ENCODE measurements at places on chromosomes 3 and 15.

DNA sequence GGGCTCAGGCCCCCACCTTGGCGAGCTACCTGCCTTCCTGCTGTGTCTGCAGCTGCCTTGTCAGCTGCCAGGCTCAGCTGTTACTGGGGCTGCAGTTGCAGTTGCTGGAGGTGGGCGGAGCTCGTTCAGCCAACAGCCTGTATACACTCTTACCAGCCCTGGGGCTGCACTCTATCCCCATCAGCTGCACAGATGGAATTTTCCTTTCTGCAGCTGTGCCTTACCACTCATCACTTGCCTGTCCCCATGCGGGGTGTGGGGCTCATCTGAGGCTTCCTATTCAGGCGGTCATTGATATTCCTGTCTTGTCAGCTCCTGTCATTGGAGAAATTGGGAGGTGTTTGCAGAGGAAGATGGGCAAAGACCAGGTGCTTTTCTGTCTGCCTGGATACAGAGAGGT lies 9.1 kb upstream of the SYN2 start:
- no peak for DNase-seq

GRCh38 chr15:69830876-69831275 lies 266.8 kb downstream of the TLE3 start:
- DNase-seq, result no peak

DNA sequence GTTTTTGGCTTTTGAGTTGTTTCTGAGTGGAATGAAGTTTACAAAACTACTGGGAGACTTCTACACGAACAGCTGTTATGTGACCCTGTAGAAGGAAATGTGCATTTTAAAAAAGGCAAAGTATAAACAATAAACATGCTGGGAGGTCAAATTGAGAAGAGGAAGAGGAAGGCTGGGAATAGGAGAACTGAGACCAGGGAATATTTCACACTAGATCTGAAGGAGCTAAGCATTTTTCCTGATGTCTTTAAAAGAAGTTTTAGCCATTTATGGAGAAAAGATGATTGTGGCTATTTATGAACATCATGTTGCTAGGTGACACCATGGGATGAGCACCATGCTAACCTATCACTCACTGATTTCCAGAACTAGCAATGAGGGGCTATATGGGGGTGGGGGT lies 76.3 kb upstream of the FAM98B start:
- no peak for DNase-seq

DNA sequence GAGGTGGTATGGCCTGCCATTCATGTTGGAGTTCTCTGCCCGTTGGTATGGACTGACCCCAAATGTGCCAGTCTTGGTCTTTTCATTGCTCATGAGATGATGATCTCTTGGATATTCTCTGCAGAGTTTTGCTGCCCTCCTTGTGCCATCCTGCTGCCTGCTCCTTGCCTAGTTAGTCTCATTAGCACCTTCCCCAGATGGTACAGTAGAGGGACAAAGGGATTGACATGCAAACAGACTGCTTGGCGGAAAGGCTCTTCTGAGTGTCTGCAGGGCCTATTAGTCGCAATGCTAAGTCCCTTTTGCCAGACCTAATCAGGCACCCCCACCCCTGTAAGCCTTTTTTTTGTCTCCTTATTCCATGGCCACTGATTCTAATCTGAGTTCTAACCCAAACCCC lies 90.6 kb downstream of the ARNT2 start:
- no peak for DNase-seq

DNA sequence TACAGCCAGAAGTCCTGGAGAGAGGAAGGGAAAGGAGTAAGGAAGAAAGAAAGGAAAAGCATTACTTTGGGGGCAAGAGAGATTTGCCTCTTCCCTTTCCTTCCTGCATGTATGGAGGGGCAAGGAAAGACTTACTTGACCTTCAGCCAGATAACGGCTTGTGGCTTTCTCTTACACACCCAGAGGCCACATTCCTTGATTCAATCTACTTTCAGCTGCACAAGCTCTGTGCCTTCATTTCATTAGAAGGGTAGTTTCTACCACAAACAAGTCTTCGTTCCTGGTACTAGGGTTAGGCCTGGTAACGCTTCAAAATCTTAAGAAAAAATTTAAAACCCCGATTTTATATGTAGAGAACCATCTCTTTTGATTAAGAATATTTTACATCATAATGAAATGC lies 835.9 kb downstream of the TUSC7 start:
- DNase-seq, result no peak

DNA sequence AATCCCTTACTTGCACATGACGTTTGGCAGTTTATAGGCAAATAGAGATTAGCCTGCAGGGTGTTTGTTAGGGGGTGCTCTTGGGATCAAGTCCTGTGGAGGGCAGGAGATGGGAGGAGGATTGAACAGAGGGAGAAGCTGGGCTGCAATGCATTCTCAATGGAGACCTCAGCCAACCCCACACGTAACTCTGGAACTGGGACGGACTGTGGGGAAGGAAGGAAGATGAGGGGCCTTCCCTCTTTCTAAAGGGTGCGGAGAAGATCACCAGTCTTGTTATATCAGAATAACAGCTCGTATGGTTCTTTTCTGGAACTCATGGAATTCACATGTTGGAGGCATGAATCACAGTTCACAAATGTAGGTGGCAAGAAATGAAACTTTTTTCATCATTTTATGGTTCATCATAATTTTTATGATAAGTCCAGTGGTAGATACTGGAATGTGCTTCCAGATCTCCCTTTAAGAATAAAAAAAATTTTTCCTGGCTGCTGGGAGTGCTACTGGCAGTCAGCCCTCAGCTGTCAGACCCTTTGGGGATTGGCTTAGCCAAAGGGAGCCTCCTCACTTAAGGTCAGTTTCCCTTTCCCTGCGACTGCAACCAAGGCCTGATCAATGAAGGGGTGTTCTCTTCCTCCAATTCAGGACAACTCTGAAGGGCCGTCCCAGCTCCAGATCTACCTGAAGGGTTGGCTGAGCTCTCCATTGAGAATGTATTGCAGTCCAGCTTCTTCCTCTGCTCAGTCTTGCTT lies 20.5 kb upstream of the LYZL4 start:
- no peak for DNase-seq

- no peak for DNase-seq
Observed at GRCh38 chr15:89338036-89338435, 3.4 kb upstream of the POLG start.

GRCh38 chr3:74000725-74001124 lies 376.0 kb upstream of the PDZRN3 start:
- DNase-seq, result no peak

All from hematopoietic multipotent progenitor cell treated with erythropoietin and hydrocortisone succinate and interleukin-3 and kit ligand, for 4 days (in vitro differentiated cells).